ENCODE measurements at places on chromosomes 2 and 18.

GRCh38 chr18:64994370-64994769 lies 756.4 kb upstream of the CDH7 start:
- DNase-seq, result no peak

DNA sequence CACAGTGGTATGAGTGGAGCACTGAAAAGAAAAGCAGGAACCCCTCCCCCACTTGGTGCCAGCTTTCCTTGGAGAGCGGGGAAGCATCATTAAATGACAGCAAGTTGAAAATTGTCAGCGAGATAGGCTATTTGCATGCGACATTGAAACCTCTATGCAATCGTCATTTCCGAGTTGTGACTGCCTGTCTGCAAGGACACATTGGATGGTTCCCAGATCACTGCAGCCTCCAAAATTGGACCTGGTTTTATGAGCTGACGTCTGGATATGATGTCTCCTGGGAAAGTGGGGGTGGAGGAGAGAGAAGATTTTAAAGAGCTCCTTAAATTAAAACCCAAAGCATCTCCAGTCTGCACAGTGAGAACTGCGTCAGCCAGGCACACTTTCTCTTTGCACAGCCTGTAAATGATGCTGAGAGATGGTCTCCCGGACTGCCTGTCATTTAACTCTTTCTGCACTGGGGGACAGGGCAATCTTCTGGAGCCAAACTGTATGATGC lies 57.8 kb upstream of the KIF5C start:
- DNase-seq, result no peak

DNA sequence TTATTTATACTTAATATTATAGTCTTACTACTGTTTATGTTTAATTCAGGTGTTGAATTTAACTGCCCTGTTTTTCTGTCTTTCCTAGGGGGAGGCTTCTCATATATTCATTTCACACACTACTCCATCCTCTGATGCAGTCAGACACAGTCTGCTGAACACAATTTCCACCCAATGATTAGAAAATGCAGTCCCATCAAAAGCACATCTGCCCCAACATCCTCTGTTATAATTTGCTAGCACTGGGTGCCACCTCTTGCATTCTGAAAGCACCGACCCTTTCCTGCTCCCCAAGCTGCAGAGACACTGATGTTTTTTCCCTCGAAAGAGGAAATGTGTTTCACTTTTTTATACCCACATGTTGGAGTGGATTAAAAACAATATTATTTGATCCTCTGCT lies 474.7 kb downstream of the PID1 start:
- DNase-seq, result no peak

- peak; percentile 71 for DNase-seq
Observed at GRCh38 chr2:197293252-197294007, 17.1 kb downstream of the ANKRD44 start.

DNA sequence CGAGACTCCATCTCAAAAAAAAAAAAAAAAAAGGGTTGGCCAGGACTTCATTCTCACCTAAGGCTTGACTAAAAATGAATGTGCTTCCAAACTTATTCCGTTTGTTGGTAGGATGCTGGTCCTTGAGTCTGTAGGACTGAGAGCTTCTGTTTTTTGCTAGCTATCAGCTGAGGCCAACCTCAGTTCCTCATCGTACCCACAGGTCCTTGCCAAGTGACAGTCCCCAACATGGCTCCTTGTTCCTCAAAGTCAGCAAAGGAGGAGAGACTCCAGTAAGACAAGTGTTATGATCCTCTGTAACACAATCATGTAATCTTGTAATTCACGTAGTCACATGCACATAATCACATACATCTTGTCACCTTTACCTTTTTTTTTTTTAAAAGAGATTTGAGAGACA lies 37.0 kb downstream of the HAUS1 start:
- DNase-seq, result peak; percentile 37

- DNase-seq, result no peak
Observed at GRCh38 chr2:44171018-44171417, 2.3 kb downstream of the PPM1B start.

DNA sequence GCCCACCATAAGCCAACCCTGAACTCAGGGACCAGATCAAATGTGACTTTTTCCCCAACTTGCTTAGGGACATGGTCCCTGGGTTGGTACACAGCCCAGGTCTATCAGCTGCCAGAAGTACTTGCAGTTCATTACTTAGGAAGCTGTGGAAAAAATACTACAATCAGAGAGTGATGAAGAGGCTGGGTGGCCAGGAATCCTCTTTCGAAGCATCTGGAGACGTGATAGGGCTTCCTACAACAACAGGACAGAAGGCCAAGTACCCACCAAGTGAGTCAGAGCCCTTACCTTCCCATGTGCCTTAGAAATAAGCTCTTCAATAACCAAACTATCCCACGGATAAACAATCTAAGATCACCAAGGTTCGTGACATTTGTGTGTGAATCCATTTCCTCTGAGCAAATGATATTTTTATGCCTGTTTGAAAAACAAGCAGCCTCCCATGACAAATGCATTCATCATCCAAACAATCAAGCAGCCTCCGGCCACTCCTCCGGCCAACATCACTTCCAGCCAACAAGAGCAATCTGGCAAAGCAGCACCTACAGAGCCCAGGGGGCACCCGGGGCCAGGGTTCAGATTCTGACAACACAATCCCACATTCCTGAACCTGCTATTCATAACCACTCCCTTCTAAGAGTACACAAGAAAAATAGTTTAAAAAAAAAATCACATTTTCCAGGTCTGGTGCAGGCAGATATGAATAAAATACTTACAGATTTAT lies 26.4 kb downstream of the TBC1D8 start:
- peak; percentile 53 for DNase-seq

GRCh38 chr2:2332381-2332780 lies 1.3 kb upstream of the MYT1L start:
- DNase-seq, result no peak

- DNase-seq, result no peak
Observed at GRCh38 chr2:217555081-217555876, 447.5 kb downstream of the TNS1 start.

DNA sequence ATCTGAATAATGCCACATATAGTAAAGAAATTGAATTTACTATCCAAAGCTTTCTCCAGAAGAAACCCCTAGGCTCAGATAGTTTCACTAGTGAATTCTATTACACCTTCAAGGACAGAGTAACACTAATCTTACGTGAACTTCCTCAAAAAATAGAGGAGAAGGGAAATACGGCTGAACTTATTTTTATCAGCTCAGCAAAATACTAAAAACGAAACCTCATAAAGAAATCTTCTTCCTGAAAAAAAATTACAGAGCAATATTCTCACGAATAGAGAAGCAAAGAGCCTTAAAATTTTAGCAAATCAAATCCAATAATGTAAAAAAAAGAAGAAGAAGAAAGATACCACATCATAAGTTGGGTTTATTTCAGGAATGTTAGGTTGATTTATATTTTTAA lies 14.7 kb downstream of the CAPN13 start:
- DNase-seq, result peak; percentile 87

DNA sequence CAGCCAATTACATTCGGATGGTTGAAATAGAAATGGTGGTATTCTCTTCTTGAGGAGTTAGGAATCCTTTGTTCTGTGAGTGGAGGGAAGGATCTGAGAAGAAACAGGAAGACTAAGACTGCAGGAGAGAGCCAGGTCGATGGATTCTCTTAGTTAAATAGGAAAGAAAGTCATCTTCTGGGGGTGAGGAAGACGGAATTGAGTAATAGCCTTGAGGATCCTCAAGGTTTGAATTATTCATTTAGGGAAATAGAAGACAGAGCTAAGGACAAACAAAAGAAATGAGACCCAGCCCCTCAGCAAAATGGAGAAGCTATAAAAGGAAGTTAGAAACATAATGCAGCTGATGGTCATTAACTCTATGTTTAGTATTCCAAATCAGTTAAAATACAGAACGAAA lies 1.8 kb downstream of the LAPTM4A start:
- DNase-seq, result peak; percentile 72

DNA sequence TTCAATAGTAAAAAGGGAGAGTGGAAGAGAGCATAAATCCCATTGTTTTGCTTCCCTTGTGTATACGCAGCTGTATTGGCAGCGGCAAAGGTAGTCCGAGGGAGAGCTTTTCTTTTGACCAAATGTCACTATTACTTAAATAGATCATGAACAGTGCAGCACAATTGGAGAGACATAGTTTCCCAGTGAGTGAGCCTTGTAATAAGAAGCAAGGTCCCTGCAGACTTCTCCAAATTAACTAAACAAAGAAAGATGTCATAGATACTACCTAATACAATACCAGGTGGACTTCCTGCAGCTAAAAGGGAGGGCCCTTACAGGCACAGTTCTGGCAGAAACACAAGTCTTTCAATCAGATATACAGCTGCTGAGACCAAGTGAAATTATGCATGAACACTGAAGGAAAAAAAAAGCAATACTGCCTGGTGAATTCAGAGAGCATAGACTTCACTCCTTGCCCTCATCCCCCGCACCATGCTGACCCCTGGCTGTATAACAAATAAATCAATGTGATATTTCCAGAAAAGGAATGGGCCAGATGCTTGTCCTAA lies 404.7 kb upstream of the CDH2 start:
- no peak for DNase-seq

Data from suppressor macrophage (primary cell).